Left cardiac atrium (tissue), 4 donors: ENCODE measurements at places on chromosomes 12 and 14.
A peak's percentile ranks its signal among the peaks of the same experiment; 100 is the strongest.

DNA sequence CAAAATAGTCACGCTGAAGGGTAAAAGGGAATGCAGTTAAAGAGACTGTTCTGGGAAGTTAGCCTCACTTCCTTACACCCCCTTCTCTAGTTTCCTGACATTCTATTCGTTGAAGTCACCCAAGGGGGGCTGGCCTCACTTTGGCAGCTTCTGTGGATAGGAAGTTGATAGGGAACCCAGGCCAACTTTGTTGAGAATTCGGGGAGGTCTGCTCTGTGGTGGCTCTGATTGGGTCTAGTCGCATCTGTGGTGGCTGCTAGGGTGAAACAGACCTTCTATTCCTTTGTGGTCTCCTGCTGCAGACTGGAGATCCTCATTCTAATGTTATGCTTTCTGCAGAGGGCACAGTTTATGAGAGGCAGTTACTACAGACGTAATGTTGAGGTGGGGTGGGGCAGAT is 28.8 kb upstream of the GZMB start:
- DNase-seq, result no peak

DNA sequence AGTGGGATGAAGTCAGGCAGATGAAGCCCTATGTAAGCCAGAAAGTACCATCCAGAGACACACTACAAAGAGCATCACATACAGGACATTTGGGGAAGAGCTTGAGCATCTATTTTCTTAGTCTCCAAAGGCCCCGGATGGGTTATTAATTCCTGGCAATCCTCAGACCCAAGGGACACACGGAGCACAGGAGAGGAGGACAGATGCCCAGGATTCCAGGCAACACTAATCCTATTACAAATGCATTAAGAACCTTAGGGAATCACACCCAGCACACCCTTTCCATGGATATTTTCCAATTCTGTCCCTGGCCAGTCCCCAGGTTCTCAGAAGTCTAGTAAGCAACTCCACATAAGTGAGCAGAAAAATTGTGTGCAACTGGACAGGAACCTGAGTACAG is 65.9 kb downstream of the CMKLR1 start:
- DNase-seq, result no peak

DNA sequence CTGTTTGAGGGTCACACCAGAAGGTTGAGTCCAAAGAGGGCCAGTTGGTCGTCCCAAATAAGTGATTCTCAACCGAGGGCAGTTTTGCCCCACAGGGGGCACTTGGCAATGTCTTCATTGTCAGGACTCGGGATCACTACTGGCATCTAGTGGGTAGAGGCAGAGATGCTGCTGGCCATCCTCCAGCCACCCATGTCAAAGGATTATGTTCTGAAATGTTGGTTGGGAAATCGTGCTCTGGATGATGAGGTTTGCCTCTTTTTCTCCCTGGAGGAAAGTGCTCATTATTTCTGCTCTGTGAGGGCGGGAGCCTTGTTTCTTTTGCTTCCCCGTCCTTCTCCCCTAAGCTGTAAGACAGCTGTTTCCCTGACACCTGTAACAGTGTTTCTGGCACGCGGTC is 3.6 kb downstream of the ZNF839 start:
- peak; percentile 74 for DNase-seq

DNA sequence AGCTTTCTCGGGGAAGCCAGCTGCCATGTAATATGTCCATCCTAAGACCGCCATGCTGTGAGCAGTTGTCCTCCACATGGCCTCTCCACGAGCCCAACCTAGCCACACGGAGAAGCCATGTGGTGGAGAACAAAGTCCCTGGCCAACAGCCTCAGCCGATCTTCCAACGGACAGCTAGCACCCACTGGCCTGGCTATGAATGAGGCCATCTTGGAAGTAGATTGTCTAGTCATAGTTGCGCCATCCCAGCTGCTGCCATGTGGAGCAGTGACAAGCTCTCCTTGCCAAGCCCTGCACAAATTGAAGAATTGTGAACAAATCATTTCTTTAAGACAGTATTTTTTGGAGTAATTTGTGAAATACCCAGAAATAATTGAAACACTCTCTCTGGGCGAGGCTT is 49.3 kb upstream of the USP44 start:
- DNase-seq, result peak; percentile 54

DNA sequence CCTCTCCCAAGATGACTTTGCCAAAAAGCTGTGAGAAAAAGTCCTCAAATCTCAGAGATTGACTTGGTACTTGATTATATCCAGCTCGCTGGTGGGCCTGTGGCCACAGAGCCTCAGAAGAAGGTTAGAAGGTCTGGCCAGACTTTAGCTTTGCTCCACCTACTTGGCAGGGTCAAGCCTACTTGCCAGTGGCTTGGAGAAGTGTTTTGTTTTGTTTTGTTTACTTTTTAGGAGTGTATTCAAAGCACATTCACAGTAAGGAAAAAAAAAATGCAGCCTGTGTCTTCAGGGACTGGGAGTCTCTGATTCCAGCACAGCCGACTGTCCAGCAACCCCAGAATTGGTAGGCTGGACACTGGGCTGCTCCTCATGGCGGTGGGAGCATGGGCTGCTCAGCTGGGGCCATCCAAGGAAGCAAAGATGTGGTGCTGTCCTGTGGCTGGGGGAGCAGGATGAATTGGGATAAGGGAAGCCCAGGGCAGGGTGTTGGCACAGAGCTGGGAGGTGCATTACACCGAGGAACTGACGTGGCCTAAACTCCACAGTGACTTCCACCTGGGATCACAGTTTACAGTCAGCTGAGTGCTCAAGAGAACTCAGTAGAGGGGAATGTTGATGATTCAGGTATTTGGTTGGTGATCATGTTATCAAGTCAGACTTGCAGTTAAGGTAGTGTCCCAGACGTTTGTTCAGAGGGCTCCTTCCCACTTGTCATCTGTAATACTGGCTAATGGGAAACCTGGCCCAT is 73.5 kb downstream of the PPP2R5C start:
- no peak for DNase-seq

GRCh38 chr12:47812797-47813510 is 6.7 kb downstream of the HDAC7 start:
- DNase-seq, result peak; percentile 93

DNA sequence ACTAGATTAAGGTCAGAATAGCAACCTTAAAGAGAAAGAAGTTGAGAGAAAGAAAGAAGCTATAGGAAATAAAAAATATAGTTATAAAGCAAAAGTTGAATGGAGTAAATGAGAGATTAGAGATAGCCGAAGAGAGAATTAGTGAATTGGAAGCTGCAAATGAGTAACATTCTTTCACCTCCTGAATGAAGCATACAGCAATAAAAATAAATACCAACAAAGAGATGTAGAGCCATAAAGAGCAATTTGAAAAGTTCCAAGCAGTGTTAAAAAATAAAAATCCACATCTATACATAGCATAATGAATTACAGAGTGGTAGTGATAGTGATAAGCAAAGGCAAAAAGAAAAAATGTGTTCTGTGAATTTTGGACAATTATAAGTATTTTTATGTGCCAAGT is 177.9 kb downstream of the VRK1 start:
- no peak for DNase-seq

- DNase-seq, result no peak
Measured at GRCh38 chr14:66482873-66483272, 3.3 kb upstream of the CCDC196 start.

GRCh38 chr12:106982229-106982628 is 4.7 kb downstream of the MTERF2 start:
- DNase-seq, result no peak

DNA sequence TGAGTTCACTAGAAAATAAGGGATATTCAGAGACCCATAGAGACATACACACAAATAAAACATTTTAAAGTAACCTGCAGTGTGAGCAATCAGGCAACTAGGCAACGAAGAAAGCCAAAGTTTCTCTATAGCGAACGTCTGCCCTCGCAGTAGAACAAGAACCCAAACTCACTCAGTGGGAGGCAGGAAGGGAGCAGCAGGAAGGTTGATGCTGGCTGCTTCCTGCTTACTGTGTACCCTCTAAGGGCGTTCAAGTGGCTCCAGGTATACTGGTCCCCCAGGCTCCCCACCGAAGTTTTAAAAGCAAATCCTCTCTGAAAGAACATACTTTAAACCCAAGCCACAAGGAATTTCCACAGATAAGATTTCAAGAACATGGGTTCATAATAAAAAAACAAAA is 249.3 kb downstream of the FOXN3 start:
- DNase-seq, result no peak

DNA sequence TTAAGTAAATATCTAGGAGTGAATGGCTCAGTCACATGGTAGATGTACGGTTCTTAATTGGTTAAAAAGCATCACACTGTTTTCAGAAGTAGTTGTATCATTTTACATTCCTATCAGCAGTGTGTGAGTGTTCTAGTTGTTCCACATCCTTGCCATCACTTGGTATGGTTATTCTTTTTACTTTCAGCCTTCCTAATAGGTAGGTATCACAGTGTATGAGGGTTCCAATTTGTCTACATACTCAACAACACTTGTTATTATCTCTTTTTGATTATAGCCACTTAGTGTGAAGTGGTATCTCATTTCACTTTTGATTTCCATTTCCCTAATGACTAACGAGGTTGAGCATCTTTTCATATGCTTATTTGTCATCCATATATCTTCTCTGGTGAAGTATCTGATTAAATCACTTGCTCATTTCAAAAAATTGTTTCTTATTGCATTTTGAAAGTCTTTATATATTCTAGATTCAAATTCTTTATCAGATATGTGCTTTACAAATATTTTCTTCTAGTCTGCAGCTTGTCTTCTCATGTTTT is 3.5 kb upstream of the SPRYD3 start:
- no peak for DNase-seq

DNA sequence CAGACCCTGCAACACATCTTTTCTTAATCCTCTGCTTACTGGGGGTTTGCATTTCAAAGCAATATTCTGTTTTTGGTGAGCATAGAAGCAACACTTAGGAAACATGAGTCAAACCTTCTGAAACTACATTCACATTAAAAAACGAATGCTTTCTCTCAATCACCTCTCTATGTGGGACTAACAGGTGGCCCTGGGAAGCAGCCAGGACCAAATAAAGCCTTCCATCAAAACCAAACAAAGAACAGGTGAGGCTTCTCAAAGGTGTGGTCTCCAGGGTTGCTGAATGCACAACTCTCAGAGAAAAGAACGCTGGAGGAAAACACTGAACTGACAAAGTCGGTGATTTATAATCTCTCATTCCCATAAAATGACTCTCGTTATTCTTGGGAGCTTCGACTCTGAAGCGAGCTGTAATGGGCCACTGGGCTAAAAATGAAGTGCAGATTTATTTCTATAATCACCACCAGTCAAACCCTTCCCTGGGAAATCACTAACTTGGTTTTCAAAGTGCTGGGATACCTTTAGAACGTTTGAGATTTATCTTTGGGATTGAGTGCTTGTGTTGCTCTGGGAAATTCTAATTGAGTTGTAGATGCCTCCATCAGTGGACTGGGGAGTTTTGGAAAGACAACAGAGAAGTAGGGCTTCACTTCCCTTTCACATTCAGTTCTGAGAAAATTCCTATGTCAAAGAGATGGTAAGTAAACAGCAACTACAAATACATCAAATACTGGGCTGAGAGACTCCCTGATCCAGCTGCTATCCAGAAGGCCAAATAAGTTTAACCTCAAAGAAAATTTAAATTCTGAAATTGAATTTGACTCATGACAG is 262.0 kb upstream of the TMPO start:
- DNase-seq, result no peak

- DNase-seq, result no peak
Measured at GRCh38 chr12:23555180-23555824, 394.2 kb downstream of the SOX5 start.

DNA sequence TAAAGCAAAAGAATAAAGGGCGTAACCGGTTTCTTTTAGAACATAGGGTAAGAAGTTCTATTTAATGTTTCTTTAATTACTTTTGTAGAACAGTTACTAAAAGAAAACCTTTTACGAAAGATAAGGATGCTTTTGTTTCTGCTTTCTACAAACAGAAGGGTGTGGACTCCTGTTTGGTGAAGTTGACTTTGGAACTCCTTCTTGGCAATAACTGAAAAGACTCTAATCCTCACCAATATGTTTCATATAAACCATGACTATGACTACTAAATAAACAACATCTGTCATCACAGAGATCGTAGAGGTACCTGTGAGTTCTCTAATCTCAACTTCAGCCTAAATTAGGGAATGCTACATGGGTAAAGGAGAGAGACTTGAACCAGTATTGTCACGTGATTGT is 210.8 kb upstream of the FLRT2 start:
- DNase-seq, result no peak

GRCh38 chr12:21073822-21074460 is 57.1 kb upstream of the SLCO1B1 start:
- DNase-seq, result no peak

GRCh38 chr12:118357257-118358007 is 15.3 kb downstream of the TAOK3 start:
- DNase-seq, result no peak

- DNase-seq, result no peak
Measured at GRCh38 chr12:4214877-4215228, 58.7 kb upstream of the CCND2 start.

DNA sequence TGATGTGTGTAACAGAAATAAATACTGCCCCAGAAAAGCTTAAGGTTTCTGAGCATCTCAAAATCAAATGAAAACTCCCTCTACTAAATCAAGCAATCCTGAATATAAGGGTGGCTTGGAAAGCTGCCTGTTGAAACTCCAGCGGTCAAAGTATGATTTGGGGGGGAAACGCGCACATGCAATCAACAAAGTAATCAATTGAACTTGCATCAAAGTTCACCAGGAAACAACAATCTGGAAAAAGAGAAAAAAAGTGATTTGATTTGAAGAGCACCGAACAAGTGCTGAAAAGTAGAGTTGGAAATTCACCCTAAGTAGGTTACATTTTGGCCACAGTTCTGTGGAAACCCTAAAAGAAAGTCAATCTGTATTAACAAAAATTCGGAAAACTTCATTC is 700 bp downstream of the CNIH1 start:
- no peak for DNase-seq

- DNase-seq, result no peak
Measured at GRCh38 chr14:95660651-95661515, 25.3 kb upstream of the TCL1B start.

- no peak for DNase-seq
Measured at GRCh38 chr12:15851045-15851620, 31.1 kb upstream of the STRAP start.
